Endothelial cell (in vitro differentiated cells): ENCODE measurements at places on chromosomes 1 and 21.

GRCh38 chr1:98286656-98287055 is 365.8 kb upstream of the DPYD start:
- DNase-seq: no peak

DNA sequence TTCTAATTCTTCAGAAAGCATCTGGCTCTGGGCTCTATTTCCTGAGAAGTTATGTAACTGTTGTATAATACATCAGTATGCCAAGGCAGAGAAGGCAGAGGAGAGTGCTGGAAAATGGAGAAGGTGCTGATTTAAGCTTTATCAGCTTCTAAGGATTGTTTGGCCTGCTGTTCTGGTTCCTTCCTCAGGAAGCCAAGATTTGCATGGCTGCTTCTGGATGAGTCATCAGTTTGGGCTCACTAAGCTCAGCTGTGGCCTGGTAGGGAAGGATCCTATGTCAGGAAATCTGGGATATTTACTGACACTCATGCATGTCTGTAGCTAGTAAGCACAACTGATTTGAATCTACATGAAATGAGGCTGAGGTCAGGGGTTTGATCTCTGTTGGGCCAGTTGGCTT is 73.2 kb upstream of the ADGRL4 start:
- peak; percentile 51 for DNase-seq

DNA sequence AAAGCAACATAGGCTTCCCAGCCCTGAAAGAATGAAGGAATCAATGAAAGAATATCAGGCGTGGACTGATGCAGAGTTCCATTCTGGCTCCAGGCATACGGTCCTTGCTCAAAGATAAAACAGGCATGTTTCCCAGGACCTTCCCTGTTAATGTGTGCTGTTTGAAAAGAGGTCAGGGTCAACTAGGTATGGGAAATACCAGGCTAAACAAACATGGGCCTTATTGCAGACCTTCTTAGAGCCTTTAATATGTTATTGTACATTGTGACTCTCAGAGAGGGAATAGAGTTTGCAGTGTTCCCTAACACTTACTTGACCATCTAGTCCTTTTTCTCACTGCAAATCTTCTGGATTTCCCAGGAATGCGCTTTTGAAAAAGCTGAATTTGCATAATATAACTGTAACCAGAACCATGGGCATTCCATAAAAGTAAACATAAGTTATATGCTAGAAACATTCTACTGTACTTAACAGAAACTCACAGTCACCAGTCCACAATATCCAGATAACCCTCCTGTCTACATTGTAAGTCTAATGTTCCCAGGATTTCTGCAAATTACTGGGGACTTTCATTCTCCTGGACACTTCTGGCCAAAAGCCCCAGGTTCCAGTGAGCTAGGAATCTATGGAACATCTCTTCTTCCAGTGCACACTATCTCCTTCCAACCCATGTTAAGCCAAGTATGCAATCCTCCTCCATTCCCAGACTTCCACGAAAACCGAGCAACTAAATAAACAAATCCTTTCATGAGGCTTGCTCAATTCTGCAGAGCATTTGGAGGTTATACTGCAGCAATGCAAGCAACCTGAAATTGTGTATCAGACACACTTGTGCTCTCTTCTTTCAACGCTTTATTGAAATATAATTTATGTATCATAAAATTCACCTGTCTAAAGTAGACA is 486.6 kb downstream of the SETD4 start:
- DNase-seq: no peak

- DNase-seq: no peak
Observed at GRCh38 chr1:59367301-59368007, 70.6 kb downstream of the FGGY start.

- no peak for DNase-seq
Observed at GRCh38 chr1:7753641-7754040, 17.5 kb upstream of the VAMP3 start.

DNA sequence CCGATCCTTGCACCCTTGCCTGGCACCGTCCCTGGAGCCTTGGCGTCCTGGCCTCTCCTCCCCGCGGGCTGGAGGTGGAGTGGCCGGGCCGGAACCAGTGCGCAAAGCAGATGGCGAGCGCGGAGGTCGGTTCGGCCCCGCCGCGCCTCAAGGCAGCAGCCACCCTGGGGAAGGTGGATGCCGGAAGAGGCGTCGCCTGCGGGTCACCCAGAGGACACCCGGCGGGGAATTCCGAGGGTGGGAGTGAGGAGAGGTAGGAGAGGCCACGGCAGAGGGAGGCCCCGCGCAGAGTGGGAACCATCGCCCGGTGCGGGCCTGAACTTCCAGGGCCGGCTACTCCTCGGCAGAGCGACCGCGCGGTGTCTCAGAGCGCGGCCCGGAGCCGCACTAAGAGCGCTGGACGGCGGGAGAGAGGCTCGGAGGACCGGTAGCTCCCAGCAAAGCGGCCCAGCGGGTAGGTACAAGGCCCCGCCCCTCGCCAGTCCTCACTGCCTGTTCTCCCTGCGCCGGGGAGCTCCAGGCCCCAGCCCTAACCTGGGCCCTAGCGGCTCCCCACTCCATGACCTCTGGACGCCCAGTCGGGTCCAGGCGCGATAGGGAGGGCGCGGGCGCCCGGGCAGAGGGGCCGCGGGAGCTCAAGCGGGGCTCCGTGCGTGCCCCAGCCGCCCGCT is at the start of gene RNF207:
TSS of gene RNF207 (plus strand) at position 271 of the 671 bp plus-strand sequence. CDS start 417 bp downstream, outside the sequence.
- DNase-seq: peak; percentile 42

DNA sequence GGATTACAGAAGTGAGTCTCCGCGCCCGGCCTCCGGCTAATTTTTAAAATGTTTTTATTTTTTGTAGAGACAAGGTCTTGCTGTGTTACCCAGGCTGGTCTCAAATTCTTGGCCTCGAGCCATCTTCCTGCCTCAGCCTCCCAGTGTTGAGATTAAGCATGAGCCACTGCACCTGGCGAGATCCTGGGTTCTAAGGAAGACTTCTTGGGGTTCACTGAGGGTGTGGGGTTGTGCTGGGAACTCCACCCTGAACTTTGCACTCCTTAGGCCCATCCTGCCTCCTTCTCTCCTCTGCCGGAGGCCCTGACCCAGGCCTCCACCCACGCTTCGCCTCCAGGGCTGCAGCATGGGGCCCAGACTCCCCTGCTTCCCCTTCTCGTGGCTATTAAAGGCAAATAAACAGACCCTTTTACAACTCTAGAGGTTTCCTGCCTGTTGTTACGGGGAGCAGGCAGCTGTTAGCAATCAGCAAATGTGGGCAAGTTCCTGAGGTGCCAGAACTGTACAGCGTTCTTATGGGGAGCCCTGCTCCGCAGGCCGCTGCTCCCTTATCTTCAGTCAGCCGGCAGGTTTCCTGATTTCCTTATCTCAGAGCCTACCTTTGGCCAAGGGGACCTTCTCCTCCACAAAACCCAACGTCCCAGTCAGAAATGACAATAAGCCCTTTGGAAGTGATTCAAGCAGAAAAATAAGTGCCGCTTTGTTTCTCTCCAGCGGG is 41.0 kb upstream of the LIN9 start:
- DNase-seq: no peak

DNA sequence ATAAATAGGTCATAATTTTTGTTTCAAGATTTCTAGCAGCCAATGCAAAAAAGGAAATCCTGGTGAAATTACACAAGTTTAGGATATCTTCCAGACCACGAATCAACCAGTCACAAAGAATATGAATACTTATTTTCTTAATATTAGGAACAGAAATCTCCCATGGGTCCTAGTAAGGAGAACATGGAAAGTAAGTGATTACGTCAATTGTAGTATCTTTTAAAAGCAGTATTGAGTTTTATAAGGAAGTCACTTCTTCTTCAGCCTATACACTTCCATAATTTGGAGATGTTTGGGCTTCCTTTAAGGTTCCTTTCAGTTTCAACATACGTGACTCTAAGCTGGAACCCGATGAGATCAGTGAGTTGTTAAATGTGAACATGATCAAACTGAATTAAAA is 534.5 kb downstream of the USP25 start:
- no peak for DNase-seq

DNA sequence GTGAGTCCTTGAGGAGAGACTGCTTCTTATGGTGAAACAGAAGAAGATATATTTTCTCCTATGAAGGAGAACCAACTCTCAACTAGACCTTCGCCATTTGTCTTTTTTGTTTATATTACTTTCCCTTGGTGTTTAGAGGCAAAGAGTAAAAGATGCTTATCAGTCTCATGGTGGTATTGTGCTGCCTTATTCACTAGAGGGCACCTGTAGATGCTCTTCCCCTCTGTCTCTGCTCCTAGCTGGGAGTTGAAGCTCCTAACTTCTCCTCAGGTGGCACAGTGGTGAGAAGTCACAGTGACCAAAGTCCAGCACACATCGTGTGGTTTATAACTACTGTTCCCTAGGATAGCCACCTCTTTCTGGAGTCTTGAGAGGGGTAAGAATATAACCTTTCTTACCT is 1359.6 kb downstream of the PLA2G4A start:
- DNase-seq: no peak

- peak; percentile 74 for DNase-seq
Observed at GRCh38 chr1:12184008-12184681, 17.4 kb downstream of the TNFRSF1B start.

DNA sequence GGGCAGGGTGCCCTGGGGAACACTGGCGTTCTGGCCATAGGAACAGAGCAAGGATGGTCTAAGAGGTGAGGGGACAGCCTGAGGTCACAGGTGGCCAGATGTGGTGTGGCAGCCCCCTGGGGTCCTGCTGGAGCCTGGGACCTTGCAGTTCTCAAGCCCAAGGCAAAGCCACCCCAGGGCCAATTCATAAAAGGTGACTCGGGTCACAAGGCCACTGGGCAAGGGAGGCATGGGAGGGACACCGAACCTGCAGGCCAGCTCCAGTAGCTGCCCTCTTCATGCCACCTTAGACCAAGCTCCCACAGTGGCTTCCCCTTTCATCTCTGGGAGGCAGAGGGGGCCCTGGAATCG is 19.3 kb downstream of the TNFRSF25 start:
- no peak for DNase-seq

DNA sequence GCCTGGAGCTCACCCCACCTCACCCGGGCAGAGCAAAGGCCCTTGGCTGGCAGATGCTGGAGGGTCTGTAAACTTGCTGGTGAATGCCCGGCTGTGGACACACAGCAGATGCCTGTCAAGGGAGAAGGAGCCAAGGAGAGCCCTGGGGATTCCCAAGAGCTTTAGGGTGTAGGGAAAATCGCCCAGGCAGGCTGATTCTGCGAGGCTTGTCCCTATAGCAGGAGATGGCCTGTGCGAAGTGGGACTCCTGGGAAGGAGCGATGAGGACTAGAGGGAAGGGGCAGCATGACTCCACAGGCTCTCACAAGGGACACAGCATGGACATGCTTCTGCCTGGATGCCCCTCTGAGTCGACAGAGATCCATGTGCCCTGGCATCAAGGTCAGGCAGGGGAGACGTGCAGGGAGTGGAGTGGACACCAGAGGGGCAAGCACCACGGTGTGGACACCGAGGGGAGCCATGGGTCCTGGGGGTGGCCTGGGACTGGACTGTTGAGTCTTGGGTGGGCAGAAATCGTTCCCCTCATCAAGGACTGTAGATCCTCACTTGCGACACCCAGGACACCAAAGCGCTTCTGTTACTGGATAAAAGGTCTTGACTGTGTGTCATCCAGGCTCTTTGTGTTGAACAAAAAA is 71.4 kb upstream of the ABCG1 start:
- DNase-seq: no peak

DNA sequence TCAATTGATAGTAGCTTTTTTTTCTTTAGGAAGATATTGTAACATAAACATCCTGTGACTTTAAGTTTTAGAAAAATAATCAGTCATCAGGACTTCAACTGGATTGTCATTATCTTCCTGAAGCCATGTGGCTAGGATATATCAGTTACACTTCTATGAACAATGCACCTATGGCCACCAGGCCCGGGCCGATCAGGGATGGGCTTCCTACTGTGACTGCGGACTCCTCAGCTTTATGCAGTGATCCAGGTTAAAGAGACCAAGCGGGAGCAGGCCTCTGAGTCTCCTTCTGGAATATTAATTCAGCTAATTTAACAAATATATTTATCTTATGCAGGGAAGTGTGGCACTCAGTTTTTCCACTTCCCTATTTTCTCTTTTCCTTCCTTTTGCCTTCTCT is 200.6 kb downstream of the ADGRL2 start:
- no peak for DNase-seq

- DNase-seq: no peak
Observed at GRCh38 chr1:209157546-209158249, 425.8 kb upstream of the CAMK1G start.

DNA sequence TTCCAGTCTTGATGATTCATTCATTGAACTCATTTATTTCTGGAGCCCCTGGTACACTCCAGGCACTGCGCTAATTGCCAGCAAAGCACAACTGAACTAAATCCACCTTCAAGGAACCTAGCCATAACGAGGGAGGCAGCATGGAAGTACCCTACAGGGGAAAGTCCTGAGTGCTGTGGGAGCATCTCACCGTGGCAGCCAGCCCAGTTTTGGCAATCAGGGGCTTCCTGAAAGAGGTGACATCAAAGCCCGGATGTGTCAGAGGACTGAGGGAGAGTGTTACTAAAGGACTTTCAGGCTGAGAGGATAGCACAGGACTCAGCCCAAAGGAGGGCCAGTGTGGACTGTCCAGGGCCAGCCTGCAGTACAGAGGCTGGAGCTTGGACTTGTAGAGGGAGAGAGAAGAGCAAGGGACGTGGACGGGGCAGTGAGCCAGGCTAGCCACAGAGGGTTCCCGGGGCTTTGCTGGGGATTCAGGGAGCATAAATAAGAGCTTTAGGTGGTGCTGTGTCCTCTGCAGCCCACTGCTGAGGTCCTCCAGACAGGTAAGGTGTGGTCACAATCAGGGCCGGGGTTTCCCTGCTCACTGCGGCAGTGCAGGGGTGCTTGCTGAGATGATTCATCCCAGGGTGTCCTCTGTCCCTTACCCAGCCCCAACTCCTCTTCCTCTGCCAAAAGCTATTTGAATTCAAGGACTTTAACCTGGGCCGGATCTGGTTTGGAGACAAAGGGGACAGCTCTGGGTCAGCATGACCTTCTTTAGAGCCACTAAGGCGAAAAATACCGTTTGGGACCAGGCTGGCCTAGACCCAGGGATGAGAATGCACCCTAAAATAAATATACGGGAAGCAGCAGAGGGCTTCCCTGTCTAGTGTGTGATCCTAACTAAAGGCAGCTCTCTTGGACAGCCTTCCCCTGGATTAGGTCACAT is 128.3 kb downstream of the EDEM3 start:
- DNase-seq: no peak

DNA sequence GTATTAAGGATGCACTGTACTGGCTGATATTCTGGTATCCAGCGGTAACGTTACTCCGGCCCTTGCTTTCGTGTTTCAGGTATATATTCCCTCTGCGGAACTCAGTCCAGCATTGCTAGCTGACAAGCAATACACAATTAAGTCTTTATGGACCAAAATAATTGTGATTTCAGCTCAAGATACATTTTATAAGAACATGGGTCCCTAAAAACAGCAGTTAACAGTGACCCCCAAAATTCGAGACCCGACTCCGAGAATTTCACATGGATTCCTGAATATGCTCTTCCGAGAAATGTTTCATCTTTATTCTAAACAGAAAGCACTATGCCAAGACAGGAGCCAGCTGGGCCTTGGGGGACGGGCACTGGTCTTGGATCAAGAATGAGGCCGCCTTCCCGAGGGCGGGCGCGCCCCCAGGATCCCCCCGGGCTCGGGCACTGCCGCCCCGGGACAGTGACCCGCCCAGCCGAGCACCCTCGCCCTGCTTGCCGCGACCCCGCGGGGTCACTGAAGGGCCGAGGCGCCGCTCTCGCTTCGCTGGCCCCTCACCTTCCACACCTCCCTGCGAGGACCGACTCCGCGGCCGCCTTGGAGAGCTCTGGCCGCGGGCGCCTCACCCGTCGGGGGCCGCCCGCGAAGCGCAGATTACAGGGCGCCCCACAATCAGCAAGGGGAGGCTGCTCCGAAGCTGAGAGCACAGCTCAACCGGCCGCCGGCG is 610 bp downstream of the SCYL3 start:
- no peak for DNase-seq

- no peak for DNase-seq
Observed at GRCh38 chr1:59116920-59117542, 179.9 kb upstream of the FGGY start.
